ENCODE measurements at places on chromosomes 3 and 15.
A peak's percentile ranks its signal among the peaks of the same experiment; 100 is the strongest.

GRCh38 chr15:60091911-60092310, 87.8 kb downstream of the FOXB1 start:
- DNase-seq = no peak

DNA sequence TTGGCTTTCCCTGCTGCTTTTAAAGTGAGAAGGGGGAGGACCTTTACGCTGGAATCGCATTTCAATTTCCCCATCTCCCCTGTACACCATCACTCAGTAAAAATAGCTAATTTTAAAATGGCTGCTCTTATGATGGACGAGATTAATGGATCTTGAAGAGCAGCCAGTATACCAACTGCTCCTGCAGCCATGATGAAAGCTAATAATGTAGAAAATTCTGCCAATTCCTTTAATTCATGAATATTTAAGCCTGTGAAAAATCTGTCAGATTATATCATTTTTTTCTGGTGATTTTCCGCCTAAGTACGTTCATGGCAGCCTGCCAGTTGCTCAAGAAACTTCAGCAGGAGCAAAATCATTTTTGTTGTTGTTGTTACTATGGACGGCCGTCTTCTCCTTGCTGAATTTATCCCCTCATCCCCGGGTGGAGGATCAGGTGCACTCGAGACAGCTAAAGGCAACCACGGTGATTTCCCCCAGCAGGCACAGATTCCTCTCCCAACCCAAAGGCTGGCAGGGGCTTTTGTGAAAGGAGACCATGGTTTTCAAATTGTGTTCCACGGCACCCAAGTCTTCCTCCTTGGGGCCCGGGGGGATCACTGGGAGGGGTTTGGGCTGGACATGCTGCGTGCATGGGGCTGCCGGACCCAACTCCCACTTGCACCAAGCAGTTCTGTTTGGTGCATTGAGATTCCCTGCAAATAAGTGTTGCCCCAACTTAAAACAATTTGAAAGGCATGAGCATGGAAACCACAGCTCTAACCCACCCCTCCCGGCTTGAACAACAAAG, 289.6 kb downstream of the UACA start:
- no peak for DNase-seq

DNA sequence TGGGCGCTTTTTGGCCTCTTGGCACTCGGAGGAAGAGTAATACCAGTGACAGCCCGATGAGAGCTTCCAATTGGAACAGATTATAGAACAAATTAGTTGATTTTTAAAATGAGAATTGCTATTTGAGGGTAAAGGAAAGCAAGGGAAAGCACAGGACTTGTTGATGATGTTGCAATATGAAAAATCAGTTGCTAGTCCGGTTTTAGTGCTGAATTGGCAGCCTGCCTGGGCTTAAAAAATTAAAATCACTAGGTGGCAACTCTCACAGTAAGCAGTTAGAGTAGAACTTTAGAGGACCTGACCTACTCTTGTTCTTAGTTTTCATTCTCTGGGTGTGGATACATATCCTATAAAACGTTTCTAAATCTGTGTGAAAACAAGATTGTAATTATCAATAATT, 2.1 kb upstream of the SCAANT1 start:
- DNase-seq = peak; percentile 44

GRCh38 chr3:123099331-123100192, 32.7 kb downstream of the PDIA5 start:
- DNase-seq = no peak

GRCh38 chr15:91200101-91200754, 100.2 kb downstream of the SV2B start:
- DNase-seq = no peak

GRCh38 chr3:70067860-70068521, 68.5 kb downstream of the SAMMSON start:
- DNase-seq = peak; percentile 12

DNA sequence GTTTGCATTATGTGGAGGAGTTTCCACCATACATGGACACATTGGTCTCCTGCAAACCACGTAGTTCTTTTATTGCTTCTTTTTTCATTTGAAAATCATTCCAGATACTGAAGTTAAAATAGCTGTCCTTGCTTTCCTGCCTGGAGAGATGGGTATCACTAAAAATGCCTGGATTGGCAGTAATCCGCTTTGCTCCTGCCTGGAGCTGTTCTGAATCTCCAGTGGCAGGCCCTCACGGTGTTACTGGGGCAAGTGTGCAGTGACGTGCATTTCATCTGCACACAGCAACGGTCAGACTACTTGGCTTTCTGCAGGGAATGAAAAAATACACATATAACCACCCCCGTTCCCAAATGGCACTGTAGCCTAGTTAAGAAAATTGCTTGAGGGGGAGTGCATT, 272.9 kb downstream of the IL5RA start:
- DNase-seq = no peak

GRCh38 chr15:36696196-36696595, 116.8 kb downstream of the CDIN1 start:
- no peak for DNase-seq

DNA sequence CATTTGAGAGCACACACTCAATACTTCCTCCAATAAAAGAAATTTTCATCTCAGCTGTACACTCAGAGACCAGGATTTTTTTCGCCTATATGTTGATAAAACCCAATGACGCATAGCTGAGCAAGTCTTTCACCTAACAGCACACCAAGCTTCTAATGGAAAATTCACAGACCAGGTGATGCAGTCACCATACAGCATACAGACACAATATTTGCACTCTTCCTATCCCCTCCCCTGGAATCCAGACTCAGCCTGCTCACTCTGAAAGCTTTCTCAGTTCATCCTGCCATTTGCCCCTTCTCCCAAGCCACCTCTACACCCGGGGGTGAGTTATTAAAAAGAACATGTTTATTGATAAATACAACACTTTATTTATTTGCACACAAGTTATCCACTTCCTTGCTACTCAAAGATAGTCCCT, 1.7 kb downstream of the TBC1D5 start:
- peak; percentile 59 for DNase-seq

- peak; percentile 14 for DNase-seq
Observed at GRCh38 chr15:96322536-96323318, 7.8 kb upstream of the NR2F2 start.

DNA sequence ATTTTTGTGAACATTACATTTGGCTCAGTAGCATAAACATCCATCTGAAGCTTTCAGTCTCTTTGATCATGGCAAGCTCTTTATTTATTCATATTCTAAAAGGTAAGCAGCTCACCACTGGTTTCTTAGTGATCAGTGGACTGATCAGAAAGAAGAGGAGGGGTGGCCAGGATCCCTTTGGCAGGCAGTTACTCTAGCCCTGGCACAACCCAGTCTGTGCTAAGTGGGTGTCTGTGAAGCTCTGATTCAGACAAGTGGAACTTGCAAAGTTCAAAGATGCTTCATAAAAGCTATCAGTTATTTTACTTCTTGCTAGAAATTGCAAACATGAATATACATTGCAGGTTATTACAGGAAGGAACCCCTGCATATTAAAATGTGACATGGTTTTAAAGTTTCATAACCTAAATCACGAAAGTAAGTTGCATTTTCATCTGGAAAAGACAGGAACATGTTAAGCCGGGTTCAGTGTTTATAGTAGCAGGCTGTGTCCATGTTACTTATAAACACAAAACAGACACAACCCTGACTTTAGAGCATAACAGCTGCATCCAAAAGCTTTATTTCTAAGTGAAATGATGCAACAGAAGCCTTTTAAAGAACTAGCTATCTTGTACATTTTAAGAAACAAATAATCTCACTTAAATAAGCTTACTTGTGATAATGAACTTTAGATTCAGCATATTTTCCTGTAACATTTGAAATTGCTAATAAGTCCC, 785.3 kb downstream of the MCTP2 start:
- peak; percentile 6 for DNase-seq

DNA sequence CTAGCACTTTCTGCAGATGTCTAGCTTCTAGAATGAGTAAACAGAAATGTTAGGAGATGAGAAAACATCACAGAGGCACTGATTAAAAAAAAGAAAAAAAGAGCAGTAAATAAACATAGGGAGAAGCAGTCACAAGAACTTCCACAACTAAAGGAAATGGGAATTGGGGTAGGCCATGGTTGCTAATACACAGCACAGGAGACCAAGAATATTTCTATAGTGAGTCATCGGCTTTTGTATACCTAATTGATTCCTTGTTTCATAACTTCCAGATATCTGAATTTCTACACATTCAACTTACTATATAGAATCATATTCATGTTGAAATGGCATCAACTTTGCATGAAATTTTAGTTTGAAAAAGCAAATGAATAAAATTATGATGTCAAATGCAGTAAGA, 47.3 kb upstream of the TCF12 start:
- peak; percentile 79 for DNase-seq

GRCh38 chr3:187237741-187238140, 40.5 kb downstream of the RTP1 start:
- DNase-seq = peak; percentile 27

DNA sequence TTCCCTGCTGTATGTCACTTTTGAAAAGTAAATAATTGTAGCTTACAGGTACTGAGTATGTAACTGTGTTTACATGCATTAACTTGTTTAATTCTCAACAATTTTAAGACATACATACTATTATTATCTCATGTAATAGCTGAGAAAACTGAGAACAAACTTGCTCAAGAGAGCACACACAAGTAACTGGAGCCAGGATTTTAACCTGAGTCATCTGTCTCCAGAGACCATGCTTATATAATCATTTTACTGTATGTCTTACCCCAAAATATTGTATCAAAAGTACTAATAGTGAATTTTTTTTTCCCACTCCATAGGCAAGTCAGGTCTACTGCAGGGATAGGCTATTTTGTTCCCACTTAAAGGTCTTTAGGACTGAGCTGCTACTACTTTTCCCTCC, 95.4 kb downstream of the FEZF2 start:
- peak; percentile 30 for DNase-seq

DNA sequence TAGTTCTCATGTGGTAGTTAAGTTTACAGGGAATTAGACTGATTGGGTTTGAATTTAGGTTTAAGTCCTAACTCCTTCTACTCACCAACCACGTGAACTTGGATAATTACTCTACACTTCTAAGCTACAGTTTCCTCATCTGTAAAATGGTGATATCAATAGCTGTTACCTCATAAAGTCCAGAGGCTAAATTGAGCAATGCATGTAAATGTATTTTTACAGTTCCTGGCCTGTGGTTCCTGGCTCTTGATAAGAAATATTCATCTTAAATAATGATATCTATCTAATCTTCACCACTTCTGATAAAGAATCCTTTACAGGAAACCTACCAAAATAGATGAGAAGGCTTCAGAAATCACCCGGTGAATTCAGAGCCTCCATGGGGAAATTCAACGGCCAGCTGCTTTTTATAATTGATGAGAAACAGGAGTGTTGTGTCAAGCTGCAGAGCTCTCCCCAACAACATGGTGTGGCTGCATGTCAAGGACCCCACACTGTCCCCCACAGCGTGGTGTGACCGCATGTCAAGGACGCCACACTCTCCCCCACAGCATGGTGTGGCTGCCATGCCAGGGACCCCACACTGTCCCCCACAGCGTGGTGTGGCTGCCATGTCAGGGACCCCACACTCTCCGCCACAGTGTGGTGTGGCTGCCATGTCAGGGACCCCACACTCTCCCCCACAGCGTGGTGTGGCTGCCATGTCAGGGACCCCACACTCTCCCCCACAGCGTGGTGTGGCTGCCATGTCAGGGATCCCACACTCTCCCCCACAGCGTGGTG, 80.8 kb upstream of the PEX5L start:
- DNase-seq = no peak
